NCI-H1105 treated with DMSO at 0.1 percent for 48 hours (cell line): ENCODE measurements at places on chromosomes 5 and 9.

GRCh38 chr5:16082053-16082452, 97.5 kb downstream of the MARCHF11 start:
- no peak for DNase-seq

DNA sequence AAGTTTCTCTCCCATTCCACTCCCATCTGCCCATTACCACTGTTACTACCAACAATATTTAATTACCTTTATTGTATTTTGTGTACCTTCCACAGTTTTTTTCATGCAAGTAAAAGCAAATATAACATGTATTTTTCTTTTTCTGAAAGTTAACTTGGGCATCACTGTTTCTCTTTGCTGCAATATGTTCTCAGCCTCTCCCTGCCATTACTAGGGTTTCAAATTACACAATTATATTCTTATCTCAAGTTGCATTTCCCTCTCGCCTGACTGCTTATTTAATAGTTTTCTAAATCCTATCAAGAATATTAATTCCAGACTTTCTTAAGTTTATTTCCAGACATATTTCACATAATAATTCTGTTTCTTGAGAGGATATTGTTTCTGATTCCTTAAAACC, 46.9 kb upstream of the GAS1 start:
- peak; percentile 17 for DNase-seq

DNA sequence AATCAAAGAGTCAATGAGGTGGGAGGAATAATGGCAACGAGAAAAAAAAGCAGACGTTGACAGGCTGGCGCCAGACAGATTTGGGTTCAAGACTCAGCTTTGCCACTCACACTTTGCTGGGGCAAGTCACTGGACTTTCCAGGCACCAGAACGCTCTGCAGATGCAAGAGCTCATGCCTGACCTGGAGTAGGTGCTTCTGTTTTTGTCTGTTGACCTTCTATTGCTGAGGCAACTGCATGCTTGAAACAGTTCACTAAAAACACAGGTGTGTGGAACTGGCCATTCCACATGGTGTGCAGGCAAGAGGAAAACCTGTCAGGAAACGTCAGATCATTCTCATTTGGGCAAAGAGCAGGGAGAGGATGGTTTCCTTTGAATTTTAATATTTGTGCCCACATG, 161.2 kb upstream of the SMIM23 start:
- DNase-seq: no peak

DNA sequence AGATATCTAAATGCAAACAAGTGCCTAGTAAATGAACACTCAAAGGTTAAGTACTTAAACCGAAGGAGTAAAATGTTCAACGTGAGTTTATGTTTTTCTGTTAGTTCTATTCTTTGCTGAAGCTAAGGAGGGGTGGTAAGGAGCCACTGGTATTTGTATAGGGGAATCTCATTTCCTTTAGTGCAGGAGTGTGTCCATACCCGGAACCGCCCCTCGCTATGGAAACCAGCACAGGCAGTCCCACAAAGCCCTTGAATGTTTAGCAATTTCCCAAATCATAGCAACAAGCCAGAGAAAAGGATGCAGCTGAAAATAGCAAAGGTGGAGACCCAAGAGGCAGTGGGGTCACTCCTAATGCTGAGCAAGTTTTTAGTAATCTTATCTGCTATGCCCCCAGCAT, 78.8 kb upstream of the STK32A start:
- no peak for DNase-seq

- no peak for DNase-seq
These were observed 66.4 kb downstream of the PSMB7 start for GRCh38 chr9:124348831-124349230.

DNA sequence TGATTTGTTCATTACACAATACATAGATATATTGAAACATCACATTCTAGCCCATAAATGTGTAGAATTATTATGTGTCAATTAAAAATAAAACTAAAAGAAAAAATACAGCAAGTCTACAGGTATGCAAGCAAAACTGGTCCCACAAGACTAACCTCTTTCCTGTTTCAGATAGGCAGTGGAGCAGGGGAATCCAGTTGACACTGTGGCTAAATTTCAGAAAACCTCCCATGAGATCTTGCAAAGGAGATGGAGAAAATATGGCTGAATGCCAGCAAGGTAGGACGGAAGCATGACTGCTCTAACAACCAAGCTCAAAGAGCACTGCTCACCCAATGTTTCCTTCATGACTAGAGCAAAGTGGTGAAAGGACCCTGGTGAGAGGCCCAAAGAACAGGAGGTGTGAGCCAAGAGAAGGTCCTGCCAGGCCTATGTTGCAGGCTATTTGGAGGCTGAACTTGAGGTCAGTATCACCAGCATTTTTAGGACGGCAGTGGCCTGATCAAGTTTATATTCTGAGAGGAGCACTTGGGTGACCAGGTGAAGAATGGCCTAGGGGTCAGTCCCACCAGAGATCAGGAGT, 1.1 kb upstream of the SH3TC2 start:
- no peak for DNase-seq

- no peak for DNase-seq
These were observed 583.5 kb downstream of the ZNF608 start for GRCh38 chr5:124162767-124163532.

GRCh38 chr5:151108566-151108965, 27.7 kb upstream of the TNIP1 start:
- DNase-seq: no peak

DNA sequence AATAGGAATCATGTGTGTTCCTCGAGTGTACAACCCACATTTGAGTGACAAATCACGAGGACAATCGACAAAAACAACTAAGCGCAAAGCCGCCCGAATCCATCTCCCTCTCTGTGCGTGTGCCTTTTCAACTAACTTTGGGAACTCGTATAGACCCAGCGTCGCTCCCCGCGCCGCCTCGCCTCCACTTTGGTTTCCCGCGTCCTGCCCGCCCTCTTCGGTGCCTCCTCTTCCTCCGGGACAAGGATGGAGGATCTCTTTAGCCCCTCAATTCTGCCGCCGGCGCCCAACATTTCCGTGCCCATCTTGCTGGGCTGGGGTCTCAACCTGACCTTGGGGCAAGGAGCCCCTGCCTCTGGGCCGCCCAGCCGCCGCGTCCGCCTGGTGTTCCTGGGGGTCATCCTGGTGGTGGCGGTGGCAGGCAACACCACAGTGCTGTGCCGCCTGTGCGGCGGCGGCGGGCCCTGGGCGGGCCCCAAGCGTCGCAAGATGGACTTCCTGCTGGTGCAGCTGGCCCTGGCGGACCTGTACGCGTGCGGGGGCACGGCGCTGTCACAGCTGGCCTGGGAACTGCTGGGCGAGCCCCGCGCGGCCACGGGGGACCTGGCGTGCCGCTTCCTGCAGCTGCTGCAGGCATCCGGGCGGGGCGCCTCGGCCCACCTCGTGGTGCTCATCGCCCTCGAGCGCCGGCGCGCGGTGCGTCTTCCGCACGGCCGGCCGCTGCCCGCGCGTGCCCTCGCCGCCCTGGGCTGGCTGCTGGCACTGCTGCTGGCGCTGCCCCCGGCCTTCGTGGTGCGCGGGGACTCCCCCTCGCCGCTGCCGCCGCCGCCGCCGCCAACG, at the start of gene GPR150:
Gene GPR150 (plus strand): TSS at position 58 of the 840 bp plus-strand sequence. CDS start 189 bp downstream, at position 247.
- peak; percentile 26 for DNase-seq

DNA sequence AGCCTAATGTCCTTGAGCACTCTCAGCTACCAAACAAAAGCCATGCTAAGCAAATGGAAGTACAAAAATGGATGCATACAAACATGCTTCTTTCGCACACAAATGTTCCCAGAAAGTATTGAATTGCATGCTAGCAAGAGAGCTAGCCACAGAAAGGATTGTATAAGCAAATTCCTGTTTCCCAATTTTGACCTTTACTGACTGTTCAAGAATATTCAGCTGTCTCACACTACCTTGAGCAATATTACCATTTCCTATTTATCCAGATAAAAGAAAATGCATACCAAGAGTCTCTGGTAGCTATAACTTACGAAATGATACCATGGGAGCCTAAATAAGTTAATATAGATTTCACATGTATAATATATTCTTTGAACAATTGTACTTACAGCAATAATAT, 264.6 kb downstream of the TMEM167A start:
- DNase-seq: no peak

- DNase-seq: no peak
These were observed 757 bp downstream of the FXN start for GRCh38 chr9:69036309-69036708.

DNA sequence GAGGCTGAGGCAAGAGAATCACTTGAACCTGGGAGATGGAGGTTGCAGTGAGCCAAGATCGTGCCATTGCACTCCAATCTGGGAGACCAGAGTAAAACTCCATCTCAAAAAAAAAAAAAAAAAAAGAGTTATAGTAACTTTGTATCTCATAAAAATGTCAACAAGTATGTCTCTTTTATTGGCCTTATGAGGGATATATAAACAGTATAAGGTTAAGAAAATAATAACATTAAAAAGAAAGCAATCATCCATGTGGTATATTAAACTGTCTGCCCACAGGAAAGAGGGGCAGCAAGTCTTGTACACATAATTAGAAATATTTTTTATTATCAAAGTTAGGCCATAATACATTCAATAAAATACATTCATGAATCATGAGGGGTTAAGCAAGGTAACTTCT, 259.4 kb upstream of the KLF9 start:
- DNase-seq: no peak

DNA sequence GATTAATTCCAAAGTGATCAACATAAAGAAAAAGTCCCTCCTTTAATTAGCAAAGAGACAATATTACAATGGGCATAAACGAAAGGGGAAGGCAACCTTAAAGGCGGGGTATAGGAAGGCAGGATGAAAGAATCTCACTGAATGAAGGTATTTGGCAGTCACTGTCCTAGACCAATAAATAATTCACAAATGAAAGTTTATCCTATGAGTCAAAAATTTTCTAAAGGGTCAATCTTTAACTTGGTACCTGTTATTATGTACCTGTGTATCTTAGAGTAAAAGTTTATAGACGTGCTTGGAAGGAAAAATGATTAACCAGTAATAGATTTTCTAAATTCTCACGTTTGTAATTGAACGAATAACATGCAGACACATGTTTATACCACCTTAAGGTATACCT, 945.8 kb upstream of the DMAC1 start:
- no peak for DNase-seq

- no peak for DNase-seq
These were observed 68.6 kb upstream of the IL12B start for GRCh38 chr5:159398936-159399335.

GRCh38 chr5:9058161-9058560, 487.7 kb downstream of the SEMA5A start:
- no peak for DNase-seq
